Testis (tissue), 5 donors: ENCODE measurements at places on chromosomes 1 and 21. TPM values are rescaled to one million over a fixed set of nuclear protein-coding genes. Genes with fewer than 3 reads are reported as not detected.
A peak's percentile ranks its signal among the peaks of the same experiment; 100 is the strongest.

DNA sequence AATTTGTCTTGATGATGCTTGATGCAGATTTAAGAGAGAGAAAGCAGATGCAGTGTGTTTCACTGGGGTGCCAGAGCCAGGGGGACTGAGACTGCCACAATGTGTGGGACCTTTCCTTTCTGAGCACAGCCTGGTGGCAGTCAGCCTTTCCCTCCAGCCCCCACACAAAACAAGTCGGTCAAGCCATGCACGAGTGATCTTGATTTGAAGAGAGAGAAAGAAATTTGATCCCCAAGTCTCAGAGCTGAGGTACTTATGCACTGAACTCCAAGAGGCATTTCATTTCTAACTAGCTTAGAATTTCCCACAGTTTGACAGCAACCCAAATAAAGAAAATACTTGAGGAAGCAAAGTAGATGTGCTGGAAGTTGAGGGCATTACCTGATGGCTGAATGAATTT, 193.8 kb downstream of the ST6GALNAC3 start:
- DNase-seq = no peak

DNA sequence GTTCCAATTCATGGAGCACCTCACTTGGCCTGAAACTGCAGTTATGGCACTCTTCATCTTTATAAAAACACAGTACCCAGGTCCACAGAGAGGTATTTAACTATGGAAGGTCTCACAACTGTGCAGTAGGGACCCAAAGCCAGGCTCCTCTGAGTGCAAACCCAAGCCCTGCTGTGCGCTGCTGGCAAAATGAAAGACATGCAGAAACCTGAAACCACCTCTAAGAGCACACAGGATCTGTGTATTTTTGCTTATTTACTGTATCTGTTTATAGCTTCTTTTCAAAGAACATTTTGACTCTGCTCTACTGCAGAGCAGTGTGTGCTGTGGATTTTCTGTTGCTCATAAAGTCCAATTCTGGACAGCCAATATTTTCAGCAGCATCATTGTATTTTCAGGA, 166.6 kb downstream of the DSCAM start:
- no peak for DNase-seq

GRCh38 chr1:89527750-89528381, 3.2 kb downstream of the LRRC8B start:
- DNase-seq = no peak

DNA sequence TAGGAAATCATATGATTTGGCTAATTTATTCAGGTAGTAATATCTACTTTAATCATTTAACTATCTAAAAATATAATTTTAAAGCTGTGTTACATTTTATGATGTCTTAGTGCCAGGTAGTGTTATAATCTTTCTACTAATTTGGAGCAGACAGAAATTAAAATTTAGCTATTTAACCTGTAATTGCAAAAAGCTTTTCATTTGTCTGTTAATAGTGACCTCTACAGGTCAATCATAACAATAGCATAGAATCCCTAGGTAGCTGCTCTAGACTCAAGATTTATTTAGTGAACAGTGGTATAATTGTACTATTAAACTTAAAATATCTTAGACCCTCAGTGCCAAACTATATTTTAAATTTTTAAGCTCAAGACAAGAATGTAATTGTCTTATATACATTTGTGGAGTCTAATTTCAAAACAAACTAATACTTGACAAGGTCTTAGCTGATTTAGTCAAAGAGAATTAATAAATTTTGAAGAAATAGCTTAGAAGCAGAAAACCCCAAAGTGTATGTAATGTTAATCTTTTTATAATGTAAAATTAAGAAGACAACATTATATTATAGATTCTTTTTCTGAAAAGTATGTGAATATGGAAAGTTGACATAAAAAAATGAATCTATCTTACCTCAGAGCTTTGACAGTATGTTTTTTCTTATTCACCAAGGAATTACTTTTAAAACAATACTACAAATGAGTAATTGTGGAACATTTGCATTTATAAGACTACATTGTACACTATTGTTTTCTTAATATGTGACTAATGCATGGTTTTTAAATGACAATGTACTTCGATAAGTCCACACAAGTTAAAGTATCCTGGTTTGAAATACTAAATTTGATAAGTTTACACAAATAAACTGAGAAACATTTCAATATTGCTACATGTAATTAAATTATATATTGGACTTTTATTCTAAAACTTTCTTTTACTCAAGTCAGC, 64.1 kb upstream of the RNPC3 start:
- DNase-seq = no peak

GRCh38 chr1:109356915-109357314, 40.8 kb downstream of the SORT1 start:
- no peak for DNase-seq

DNA sequence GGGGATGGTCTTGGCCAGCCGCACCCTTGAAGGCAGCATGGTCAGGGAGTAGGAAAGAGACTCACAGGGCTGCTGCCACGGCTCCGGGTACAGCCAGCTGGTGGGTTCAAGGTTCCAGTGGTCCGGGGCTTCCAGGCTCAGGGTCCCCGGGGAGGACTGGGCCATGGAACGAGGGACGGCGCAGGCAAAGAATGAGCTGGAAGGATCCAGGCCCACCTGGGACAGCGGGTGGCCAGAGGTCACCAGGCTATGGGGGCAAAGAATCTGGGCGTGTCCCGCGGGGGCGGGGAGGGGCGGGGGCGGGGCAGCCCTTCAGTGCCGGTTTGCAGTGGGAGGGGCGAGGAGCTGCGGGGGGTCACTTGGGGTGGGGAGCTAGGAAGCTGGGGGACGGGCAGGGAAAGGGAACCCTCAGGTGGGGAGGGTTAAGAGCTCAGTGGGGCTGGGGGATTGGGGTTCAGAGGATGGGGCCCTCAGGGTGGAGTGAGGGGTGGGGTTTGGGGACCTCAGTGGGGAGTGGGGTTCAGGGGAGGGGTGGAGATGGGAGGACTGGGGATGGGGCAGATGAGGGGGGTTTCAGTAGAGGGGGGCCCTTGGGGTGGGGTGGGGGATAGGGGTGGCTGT, at the start of gene DNMT3L:
Gene DNMT3L, minus strand, starts transcription at position 223 of the 621 bp plus-strand sequence. CDS start 638 bp downstream, outside the sequence.
- DNase-seq = no peak

- DNase-seq = no peak
These were observed 1093.9 kb downstream of the ADGRL2 start for GRCh38 chr1:82894635-82895034.

DNA sequence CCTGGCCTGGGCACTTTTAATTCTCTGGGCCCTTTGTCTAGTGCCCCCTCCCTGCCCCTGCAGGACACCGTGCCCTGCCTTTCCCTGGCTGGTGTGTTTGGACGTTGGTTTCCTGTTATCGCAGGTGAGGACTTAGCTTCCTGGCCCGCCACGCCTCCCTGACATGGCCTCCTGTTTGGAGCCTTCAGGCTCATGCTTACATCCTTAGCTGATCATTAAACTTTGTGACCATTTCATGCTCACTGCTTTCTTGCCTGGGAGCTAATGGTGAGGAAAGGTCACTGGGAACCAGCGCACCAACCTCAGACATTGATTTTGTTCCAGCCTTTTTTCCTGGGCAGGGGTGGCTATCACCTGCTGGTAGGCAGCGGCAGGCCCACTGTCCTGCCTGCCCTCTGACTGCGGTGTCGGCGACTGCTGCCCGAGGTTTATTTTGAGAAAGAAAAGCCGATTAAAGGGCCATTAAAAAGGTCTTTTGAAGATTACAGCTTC, 3.7 kb downstream of the PFKL start:
- no peak for DNase-seq

GRCh38 chr1:222099746-222100145, 357.9 kb upstream of the DUSP10 start:
- DNase-seq = no peak

DNA sequence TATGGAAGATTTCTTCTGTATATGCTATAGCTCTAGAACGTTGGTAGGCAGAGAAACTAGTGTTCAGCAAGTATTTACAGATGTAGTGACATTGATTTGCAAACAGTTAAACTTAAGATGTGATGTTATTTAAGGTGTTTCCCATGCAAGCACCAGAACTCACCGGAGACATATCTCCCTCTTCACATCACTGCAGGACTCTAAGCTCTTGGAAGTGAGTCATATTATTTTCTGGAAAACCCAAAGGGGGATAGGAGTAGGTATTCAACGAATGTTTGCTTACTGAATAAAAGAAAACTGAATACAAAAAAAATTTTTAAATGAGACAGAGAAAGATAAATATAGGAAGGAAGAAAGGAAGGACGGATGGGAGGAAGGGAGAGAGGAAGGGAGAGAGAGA, 25.0 kb downstream of the RGS4 start:
- DNase-seq = no peak

- DNase-seq = no peak
These were observed 410 bp downstream of the TXNDC12 start for GRCh38 chr1:52054496-52055065.

GRCh38 chr21:41600556-41600955, 92.6 kb upstream of the TMPRSS2 start:
- no peak for DNase-seq

DNA sequence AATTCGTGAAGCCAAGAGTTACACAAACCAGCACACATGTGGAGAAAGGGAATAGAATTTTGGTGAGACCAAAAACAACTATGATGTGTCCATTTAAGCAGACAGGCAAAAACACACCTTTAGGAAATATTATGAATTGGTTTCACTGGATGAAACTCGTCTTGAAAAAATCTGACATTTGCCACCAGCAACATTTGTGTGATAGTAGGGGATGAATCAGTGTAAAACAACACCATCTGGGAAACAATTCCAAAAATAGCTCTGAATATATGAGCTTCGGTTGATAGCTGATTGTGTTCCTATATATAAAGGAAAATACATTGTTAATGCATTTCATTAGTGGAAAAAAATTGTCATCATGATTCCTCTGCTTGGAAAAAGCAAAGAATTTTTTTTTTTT, 327.8 kb downstream of the PAPPA2 start:
- DNase-seq = no peak

DNA sequence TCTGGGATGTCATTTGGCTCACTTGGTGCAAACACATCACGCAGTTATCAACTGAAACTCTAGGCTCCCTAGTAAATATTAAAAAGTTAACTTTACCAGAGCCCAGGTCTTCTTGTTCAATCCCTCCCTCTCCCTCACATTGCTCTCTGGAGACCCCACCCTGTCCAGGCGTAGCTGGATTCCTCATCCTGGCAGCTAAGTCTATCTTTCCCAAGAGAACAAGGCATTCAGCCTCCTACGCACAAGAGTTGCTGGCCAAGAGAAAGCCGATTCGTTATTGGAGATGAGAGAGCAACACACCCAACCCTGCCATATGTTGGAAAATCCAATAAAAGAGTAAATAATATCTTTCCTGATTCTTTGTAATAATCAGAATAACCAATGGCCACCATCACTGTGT, 117.9 kb downstream of the SLC30A10 start:
- peak; percentile 25 for DNase-seq

DNA sequence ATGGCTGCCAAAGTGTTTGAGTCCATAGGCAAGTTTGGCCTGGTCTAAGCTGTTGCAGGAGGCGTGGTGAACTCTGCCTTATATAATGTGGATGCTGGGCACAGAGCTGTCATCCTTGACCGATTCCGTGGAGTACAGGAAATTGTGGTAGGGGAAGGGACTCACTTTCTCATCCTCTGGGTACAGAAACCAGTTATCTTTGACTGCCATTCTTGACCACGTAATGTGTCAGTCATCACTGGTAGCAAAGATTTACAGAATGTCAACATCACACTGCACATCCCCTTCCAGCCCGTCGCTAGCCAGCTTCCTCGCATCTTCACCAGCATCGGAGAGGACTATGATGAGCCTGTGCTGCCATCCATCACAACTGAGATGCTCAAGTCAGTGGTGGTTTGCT, 215.8 kb upstream of the JUN start:
- DNase-seq = no peak

DNA sequence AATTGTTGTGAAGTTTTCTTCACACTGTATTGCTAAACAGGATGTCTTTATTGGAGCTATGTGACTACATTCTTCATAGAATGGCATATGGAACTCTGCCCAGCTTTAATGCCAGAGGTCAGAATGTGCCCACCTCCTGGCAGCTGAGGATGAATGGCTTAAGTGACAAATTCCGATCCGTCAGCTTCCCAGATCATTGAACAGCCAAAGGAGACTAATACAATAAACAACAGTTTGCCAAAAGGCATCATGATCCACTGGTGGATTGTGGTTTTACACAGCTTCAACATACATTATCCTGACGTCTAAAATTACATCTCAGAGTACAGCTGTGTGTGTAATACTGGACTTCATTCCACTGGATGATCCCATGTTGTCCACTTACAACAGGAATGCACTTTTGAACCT, 68.7 kb upstream of the C1orf105 start:
- no peak for DNase-seq

DNA sequence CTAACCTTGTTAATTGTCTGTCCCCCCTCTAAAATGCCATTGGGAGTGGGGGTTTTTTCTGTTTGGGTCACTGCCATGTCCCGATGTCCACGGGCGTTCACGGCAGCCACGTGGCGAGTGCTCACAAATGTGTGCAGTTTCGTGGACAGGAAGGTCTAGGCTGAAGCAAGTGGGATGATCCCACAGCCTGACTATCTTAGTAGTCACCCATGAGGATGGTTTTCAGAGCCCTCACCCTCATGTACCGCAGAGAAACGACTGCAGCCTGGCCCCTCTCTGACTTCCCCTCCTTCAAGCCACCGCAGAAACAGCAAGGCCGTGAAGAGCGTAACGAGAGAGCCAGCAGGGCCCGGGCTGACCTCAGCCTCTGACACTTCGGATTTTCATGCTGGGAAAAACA, 52.3 kb upstream of the COX20 start:
- DNase-seq = no peak

DNA sequence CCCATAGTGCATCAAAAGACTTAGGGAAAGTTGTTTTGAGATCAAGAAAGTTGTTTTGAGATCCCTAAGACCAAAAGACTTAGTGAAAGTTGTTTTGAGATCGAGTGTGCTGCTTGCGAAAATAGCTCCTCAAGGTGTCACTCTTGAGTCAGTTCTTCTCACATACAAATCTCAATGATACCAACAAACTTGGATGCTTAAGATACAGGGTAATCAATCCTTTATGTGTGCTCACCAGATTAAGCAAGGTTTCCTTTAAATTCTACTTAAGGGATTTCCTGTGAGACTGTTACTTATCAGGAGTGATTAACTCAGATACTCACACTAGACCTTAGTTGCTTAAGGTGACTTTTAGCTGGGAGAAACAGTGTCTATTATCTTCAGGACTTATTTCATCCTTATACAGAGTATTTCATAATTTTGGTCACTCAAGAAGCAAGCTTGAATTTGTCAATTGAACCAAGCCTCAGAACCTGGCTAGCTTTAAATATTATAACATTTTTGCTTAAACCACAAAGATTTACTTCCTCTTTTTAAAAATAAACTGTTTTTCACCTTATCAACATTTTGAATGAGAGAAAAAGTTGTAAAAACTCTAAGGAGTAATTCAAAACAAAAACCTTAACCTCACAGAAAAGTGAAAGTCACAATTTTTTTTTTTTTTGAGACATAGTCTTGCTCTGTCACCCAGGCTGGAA, 8.0 kb upstream of the RLF start:
- peak; percentile 42 for DNase-seq

- no peak for DNase-seq
These were observed at the start of gene HTR6 for GRCh38 chr1:19664453-19665185. TSS of gene HTR6 (plus strand) at chr1:19664875. CDS start at chr1:19665754, 879 bp downstream.

The C1QTNF12 gene
- 2.7 TPM for polyA plus RNA-seq

The AQP10 gene
- polyA plus RNA-seq = 0.41 TPM

The ASTN1 gene
- polyA plus RNA-seq = 2.7 TPM

The EXTL1 gene
- polyA plus RNA-seq = 1.3 TPM

The FYB2 gene
- polyA plus RNA-seq = 4.2 TPM

The B3GALT6 gene
- 8.5 TPM for polyA plus RNA-seq
